CD14-positive monocyte (primary cell): ENCODE measurements at places on chromosomes 11 and 22.
A peak's percentile ranks its signal among the peaks of the same experiment; 100 is the strongest.

- no peak for DNase-seq
Observed at GRCh38 chr11:115181538-115181937, 322.7 kb downstream of the CADM1 start.

- no peak for DNase-seq
Observed at GRCh38 chr11:27429761-27430393, 42.7 kb downstream of the LGR4 start.

GRCh38 chr11:35218956-35219355 lies 80.0 kb downstream of the CD44 start:
- no peak for DNase-seq

DNA sequence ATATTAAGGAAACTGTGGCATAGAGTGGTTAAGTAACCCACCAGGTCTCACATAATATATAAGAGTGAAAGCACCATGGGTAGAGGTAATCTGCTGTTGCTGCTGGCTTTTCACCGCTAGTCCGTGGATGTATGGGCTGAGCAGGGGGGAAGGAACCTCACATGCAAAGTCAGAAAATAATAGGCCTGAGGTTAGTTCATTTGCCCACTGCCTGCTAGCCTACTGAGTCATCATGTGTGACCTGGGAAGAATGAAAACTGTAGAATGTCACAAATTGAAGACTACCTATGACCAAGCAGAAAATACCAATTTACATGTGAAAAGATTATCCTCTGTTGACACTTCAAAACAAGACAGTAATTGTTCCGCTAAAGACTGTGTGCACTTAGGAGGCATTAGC lies 560.1 kb upstream of the FAT3 start:
- no peak for DNase-seq

- no peak for DNase-seq
Observed at GRCh38 chr11:26778000-26778757, 56.3 kb upstream of the SLC5A12 start.

- DNase-seq, result no peak
Observed at GRCh38 chr11:28756977-28757376, 648.8 kb downstream of the METTL15 start.

GRCh38 chr11:59667812-59668187 lies 1.0 kb downstream of the PATL1 start:
- DNase-seq, result no peak

- DNase-seq, result no peak
Observed at GRCh38 chr11:73429121-73429750, 53.0 kb downstream of the RELT start.

DNA sequence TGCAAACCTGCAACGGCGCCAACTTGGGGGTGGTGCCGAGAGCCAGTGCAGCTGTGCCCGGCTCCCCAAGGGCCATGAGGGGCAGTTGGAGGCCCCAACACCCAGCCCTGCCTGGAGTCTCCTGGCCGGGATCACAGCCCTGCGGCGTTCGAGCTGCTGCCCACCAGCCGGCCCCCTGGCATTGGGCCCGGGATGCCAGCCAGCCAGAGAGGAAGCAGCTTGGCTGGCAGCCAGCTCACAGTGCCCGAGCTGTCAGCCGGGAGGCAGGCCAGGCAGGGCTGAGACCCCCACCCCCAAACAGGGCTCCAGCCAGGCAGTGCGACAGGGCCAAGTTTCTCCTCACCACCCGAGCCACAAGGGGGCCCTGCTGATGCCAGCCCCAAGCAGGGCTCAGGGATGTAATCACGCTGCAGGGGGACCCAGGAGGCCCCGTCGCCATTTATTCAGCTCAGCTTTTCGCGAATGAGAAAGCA lies 26.0 kb upstream of the TCF20 start:
- no peak for DNase-seq

- peak; percentile 74 for DNase-seq
Observed at GRCh38 chr22:32660292-32660691, 141.2 kb upstream of the TIMP3 start.

DNA sequence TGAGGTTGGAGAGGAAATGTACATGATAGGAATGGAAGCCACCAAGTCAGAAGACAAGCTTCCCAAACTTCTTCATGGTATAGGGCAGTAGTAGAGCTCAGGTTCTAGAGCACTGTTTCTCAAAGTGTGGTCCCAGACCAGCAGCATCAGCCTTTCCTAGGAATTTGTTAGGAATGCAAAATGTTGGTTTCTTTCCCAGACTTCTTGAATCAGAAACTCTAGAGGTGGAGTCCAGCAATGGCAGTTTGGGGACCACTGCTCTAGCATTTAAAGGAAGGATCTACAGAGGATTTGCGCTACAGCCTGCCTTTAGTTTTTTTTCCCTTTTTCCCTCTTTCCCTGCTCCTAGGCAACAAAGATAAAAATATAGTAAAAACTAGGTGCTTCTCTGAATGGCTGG lies 17.0 kb upstream of the MMP12 start:
- DNase-seq, result no peak

- peak; percentile 49 for DNase-seq
Observed at GRCh38 chr11:72720047-72720446, 32.2 kb downstream of the ARAP1 start.

GRCh38 chr11:132490978-132491377 lies 1041.3 kb downstream of the OPCML start:
- no peak for DNase-seq

- DNase-seq, result no peak
Observed at GRCh38 chr11:110174645-110175310, 81.6 kb downstream of the ZC3H12C start.

GRCh38 chr11:16797776-16798175 lies 59.3 kb downstream of the C11orf58 start:
- DNase-seq, result no peak

GRCh38 chr11:123421589-123421988 lies 8.5 kb upstream of the GRAMD1B start:
- peak; percentile 91 for DNase-seq

DNA sequence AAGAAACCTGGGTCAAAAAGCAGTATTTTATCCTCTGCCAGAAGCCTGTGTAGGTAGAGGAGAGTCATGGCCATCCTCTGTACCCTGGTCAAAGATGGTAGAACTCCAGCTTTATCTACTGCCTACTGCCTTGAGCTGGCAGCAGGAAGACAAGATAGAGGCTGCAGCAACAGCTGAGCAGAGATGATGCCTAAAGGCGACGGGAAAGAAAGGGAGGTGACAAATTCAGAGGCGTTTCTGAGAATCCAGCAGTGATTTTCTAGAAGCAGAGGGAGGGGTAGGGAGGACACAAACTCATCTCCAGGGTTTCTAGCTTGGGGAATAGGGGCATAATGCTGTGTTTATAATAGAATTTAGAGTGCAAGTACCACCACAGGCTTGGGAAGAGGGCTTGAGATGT lies 15.5 kb upstream of the C1QTNF4 start:
- DNase-seq, result no peak

GRCh38 chr11:68275721-68276507 lies 4.1 kb upstream of the C11orf24 start:
- no peak for DNase-seq

DNA sequence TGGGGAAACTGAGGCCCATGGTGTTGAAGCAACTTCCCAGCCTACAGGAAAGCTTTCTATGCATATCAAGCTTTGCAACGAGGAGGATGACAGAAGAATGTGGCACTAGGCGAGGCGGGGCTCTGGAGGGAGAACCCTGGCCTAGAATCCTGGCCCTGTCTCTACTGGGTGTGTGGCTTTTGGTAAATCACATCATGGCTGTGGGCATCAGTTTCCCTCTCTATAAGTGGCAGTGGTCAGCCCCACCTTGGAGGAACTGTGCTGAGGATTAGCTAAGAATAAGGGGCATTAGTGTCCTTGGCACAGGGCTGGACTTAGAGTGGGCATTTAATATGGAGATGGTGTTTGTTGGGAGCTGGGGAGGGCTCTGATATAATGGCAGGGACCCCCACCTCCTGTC lies 122.6 kb upstream of the CRYBB3 start:
- DNase-seq, result no peak

- no peak for DNase-seq
Observed at GRCh38 chr11:85299258-85299942, 327.7 kb downstream of the DLG2 start.

DNA sequence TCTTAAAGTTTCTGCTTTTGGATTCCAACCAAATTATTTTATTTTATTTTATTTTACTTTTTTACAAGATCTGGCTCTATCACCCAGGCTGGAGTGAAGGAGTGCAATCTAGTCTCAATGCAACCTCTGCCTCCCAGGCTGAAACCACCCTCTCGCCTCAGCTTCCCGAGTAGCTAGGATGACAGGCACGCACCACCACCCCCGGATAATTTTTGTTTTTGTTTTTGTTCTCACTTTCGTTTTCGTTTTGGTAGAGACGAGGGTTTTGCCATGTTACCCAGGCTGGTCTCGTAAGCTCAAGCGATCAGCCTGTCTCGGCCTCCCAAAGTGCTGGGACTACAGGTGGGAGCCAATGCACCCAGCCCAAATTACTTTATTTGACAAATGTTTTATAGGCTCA lies 219.8 kb downstream of the ETS1 start:
- DNase-seq, result no peak

GRCh38 chr11:130449996-130450769 lies 1.7 kb downstream of the ADAMTS15 start:
- no peak for DNase-seq

GRCh38 chr11:64227405-64227956 lies 1.4 kb downstream of the NUDT22 start:
- DNase-seq, result no peak

- peak; percentile 13 for DNase-seq
Observed at GRCh38 chr11:126456783-126457542, 101.5 kb downstream of the ST3GAL4 start.

DNA sequence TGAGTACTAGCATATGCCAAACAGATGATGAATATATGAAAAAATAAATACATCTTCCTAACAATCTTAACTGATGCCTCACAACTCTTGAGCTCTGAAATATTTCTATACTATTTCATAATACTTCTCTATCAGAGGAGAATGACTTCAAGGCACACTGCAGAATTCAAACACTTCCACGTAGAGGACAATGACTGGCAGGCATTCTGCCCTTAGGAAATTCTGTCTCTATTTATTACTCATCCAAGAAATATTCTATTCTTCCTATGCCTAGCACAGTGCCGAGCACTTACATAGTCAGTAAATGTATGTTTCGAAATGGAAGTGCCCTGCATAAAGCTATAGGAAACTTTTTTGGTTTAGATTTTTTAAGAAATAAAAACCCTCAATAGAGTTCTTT lies 809.1 kb downstream of the DLG2 start:
- DNase-seq, result no peak

GRCh38 chr11:122069707-122070360 lies 46.2 kb downstream of the BLID start:
- DNase-seq, result no peak

DNA sequence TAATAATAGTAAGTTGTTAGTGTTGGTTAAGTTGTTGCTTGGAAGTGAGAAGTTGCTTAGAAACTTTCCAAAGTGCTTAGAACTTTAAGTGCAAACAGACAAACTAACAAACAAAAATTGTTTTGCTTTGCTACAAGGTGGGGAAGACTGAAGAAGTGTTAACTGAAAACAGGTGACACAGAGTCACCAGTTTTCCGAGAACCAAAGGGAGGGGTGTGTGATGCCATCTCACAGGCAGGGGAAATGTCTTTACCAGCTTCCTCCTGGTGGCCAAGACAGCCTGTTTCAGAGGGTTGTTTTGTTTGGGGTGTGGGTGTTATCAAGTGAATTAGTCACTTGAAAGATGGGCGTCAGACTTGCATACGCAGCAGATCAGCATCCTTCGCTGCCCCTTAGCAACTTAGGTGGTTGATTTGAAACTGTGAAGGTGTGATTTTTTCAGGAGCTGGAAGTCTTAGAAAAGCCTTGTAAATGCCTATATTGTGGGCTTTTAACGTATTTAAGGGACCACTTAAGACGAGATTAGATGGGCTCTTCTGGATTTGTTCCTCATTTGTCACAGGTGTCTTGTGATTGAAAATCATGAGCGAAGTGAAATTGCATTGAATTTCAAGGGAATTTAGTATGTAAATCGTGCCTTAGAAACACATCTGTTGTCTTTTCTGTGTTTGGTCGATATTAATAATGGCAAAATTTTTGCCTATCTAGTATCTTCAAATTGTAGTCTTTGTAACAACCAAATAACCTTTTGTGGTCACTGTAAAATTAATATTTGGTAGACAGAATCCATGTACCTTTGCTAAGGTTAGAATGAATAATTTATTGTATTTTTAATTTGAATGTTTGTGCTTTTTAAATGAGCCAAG lies 2.7 kb downstream of the NEAT1 start:
- DNase-seq, result peak; percentile 92
